ENCODE measurements at places on chromosomes 2 and 18.

- no peak for DNase-seq
Observed at GRCh38 chr2:227407591-227408151, 19.9 kb upstream of the SCYGR1 start.

- no peak for DNase-seq
Observed at GRCh38 chr2:1233281-1233680, 180.0 kb upstream of the TPO start.

GRCh38 chr2:107337209-107337898, 451.4 kb upstream of the ST6GAL2 start:
- no peak for DNase-seq

DNA sequence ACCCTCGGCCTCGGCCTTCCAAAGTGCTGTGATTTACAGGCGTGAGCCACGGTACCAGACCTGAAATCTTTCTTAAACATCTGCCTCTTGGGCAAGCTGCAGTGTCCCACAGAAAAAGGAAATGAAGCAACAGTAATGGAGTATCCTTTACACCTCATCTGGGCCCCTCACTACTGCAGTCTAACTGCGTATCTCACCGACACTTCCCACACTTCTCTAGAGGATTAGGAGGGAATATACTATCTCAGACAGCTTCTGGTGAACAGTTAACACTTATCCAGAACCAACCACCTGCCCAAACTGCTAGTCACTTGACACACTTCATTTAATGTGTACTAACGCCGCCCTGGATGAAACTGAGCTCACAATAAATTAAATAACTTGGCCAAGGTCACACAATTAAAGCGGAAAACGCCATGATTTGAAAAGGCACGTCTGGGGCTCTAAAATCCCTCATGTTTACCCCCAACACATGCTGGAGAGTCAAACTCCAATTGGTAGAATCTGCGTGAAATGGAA, 993 bp downstream of the COX7A2L start:
- DNase-seq = no peak

- no peak for DNase-seq
Observed at GRCh38 chr18:57077786-57078552, 68.9 kb upstream of the BOD1L2 start.

DNA sequence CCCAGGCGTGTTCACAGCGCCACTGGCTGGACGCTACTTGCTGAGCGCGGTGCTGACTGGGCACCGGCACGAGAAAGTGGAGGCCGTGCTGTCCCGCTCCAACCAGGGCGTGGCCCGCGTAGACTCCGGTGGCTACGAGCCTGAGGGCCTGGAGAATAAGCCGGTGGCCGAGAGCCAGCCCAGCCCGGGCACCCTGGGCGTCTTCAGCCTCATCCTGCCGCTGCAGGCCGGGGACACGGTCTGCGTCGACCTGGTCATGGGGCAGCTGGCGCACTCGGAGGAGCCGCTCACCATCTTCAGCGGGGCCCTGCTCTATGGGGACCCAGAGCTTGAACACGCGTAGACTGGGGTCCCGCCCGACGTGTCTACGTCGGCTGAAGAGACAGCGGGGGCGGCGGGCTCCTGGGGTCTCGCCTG, 891 bp upstream of the KHK start:
- DNase-seq = no peak

- no peak for DNase-seq
Observed at GRCh38 chr2:20071397-20072383, 20.3 kb upstream of the LAPTM4A start.

- DNase-seq = no peak
Observed at GRCh38 chr2:170639635-170640034, 75.5 kb upstream of the SP5 start.

GRCh38 chr2:101256316-101256715, 3.6 kb downstream of the CNOT11 start:
- DNase-seq = no peak

DNA sequence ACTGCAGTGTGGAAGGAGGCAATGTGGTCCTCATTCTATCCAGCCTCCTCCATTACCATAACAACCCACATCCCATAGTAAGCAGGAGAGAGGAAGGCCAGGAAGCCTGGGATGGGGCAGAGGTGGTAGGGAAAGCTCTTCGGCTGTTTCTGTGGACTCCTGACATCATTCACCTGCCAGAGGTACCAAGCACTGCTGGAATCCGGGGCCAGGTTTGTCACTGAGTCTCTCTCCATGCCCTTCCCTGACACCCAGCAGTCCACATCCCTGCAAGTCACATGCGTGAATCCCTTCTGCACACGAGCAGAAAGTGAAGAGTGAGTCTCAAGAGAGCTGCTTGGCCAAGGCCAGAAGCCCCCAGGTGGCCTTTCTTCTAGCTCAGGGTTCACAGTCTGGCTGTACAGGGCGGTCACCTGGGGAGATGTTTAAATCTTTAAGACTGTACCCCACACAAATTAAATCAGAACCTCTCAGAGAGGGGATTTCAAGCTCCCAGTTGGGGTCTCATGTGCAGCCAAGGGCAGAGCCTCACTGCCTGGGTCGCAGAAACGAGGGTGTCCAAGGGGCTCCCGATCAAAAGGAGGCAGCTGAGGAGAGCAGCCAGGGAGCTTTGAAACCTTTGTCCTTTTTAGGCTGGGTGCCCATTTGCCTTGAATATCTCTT, 94.2 kb downstream of the ARMC9 start:
- DNase-seq = no peak

DNA sequence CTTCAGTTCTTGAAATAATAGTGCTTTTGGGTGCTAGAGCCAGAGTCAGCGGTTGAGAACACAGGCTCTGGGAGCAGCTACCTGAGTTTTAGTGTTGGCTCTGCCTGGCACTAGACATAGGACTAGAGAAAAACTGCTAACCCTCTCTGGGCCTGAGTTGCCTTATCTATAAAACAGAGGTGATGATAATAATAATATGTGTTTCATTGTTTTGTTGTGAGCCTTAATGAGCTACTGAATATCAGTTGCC, 391.7 kb downstream of the PTPRM start:
- DNase-seq = no peak

DNA sequence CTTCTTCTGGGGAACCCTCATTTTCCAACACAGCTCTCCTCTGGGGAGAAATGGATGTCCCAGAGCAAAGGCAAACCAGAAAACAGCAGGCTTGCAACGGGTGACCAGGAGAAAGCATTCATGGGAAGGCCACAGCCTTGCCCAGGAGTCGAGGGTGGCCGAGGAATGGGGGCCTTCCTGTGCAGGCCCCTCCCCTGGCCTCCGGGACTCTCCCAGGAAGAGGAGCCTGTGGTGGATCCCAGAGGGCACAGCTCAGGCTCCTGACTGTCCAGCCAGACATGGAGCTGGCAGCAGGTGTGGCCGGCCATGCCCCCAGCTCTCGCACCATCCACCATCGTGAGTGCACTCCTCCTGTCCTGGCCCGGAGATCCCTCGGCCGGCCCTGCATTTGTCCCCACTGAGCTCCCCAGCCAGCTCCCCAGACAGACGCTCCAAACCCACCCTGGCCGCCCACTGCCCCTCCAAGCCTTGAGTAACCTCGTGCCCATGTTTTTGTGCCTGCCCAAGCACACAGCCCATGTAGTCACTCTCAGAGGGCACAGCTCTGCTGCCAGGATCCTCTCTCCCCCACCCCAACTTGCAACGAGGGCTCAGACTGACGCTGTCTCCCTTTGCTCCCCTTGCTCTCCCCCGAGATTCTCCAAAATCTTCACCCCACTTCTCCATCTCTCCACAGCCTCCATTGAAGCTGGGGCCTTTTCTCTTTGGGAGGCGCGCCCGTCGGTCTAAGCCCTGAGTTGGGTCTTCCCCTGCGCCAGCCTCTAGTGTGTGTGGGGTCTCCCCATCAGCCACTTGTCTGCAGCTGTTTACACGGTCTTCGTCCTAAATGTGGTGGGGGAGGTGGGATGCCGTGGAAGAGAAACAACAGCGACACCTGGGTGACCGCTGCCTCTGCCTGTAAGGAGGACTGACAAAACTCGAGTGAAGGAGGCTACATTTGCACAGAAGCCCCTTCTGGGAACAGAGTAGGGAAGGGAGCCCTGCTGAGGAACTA, 9.8 kb downstream of the PRLH start:
- DNase-seq = no peak

GRCh38 chr2:101887328-101887727, 104.4 kb upstream of the IL1R2 start:
- no peak for DNase-seq

DNA sequence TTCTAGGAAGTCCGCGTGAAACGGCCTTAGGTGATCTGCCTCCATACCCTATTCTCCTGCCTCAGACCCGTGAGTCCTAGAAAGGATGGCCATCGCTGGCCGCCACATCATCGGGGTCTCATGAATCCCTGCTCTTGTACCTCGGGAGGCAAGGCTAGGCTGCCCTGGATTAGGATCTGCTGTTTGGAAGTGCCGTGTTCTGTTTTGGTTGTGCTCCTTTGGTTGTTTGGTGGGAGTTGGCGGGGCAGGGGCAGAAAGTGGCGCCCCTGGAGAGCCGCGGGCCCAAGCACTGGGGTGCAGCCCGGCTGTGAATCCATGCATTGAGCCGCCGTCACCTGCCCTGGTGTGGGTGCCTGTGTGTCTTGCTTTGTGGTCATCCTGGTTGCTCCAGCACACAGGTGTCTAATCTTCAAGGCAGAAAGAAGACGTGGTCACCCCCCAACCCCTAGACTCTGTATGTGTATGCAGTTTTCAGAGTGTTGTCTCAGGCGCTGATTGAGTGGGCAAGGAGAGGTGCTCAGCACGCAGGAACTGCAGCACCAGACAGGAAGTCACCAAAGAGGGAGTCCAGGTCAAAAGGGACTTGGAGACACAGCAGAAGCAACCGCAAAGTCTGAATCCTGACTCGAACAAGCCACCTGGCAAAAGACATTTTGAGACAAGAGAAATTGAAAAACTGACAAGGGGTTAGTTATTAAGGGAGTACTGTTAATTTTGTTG, 80.0 kb upstream of the LDLRAD4 start:
- no peak for DNase-seq

DNA sequence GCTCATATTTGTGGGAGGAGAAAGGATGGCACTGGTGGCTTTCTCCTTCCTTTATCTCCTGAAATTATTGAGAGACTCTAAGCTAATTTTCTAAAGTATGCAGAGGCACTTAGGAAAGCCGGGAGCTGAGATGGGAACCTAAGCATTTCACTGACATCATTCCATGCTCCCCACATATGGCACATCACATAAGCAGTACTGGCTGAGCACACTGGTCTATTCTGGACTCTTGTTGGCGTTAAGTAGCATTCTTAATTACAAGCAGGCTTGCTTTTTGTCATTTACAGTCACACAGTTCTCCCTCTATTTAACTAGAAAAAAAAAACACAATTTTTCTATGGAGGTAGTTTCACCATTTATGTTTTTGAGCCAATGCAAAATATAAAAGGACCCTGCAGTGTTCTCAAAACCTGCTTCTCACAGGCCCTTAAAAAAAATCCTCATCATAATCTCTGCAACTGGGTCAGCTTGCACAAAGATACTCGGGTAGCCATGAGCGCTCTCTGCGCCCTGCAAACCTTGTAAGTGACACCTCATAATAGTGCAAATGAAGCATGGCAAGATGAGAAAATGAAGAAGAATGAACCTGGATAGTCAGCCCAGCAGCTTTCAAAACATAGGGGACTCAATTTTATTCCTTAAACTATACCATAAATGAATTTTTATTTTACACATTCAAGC, 688.6 kb downstream of the NRXN1 start:
- DNase-seq = no peak

GRCh38 chr2:52668724-52669123, 1098.9 kb upstream of the CHAC2 start:
- no peak for DNase-seq

DNA sequence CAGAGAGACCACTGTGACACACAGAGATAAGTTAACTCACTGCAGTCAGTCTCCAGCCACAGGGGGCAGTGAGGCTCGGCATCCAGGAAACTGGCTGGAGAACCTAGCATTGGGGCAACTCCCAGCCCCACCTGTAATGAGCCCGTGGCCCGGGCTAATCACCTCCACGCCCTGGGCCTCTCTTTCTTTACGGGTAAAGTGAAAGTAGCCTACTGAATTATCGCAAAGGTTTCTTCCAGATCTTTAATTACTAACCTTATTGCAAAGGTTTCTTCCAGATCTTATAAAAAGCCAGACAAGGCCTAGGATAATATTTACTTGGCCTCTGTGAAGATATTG, 45.7 kb upstream of the ACAA2 start:
- DNase-seq = no peak

GRCh38 chr2:98476192-98476868, 31.7 kb downstream of the INPP4A start:
- DNase-seq = no peak

GRCh38 chr2:144832048-144832447, 312.1 kb upstream of the ZEB2 start:
- DNase-seq = no peak

Measured in stimulated activated CD8-positive, alpha-beta memory T cell treated with anti-CD3 and anti-CD28 coated beads, Interleukin-4, amount 100 ng/mL, for 1 hour (primary cell).